Esophagus squamous epithelium (tissue), 5 donors: ENCODE measurements at places on chromosomes 12 and 14.

- no peak for DNase-seq
Observed at GRCh38 chr12:58920102-58920960, at the start of gene LRIG3. LRIG3 (minus strand) TSS chr12:58920504; CDS start chr12:58920235, 269 bp downstream.

GRCh38 chr12:6730169-6730568 lies 6.3 kb downstream of the COPS7A start:
- no peak for DNase-seq

- DNase-seq, result no peak
Observed at GRCh38 chr12:118126119-118126757, 9.7 kb upstream of the PEBP1 start.

DNA sequence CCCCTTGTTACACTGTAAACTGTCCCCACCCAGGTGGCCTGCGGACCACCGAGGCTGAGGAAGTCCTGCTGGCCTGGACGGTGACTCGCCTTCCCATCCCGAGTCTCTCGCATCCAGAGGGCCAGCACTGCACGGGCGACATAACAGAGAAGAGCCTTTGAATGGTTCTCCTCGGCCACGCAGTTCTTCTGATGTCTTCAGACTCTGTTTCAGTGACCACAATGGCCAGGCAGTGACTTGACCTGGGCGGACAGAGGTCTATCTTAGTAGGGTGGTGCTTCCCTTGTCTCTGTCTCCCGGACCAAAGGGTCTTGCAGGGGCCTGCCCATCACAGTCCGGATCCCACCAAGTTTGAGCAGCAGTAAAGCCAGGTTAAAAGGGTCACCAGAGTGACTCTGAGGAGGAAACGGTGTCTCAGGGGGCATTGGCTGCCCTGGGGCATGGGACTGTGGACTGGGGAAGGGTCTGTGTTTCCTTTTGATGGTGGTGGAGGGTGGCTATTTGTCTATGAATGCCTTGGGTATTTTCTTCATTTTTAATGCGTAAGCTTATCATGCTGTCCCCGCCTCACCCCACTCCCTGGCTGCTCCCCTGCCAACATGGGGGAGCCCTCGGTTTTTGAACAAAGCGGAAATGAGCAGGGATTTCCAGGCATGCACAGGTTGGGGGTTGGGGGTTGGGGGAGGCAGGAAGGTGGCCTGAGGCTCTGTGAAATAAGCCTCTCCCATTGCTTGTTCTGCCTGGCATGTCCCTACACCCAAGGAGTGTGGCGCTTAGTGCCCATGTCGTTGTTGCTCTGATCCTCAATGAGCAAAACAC lies 10.3 kb downstream of the KRT85 start:
- no peak for DNase-seq

DNA sequence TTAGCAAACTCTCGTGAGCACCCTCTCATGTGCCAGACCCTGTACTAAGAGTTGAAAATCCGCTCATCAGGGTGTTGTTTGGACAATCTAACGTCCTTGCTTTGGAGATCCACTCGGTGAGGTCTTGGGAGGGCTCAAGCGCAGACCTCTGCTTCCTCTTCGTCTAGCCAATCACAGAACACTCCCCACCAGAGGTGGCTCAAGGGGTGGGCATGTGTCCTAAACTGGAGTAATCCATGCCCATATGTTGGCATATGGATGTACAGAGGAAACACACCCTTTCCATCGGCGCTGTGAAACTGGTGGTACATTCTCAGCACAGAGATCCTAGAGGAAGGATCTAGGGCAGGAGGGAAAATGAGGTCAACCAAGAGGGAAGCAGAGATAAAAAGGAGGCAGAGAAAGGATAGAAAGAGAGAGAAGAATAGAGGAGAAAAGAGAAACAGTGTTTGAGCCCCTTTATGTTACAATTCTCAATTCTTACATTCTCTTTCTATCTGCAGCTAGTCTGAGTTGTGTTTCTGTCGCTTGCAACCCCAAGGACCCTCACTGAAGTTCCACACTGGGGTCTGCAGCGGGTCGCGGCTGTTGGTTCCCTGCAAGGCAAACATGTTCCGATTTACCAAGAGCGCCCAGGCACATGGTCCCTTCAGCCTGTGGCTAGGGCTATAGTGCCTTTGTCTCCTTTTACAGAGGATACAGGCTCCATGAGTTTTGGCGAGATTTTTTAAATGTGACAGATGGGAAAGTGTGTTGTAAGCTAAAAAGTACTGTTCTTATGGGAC lies 40.5 kb downstream of the DLK1 start:
- no peak for DNase-seq

GRCh38 chr14:85165094-85165493 lies 364.9 kb upstream of the FLRT2 start:
- no peak for DNase-seq

DNA sequence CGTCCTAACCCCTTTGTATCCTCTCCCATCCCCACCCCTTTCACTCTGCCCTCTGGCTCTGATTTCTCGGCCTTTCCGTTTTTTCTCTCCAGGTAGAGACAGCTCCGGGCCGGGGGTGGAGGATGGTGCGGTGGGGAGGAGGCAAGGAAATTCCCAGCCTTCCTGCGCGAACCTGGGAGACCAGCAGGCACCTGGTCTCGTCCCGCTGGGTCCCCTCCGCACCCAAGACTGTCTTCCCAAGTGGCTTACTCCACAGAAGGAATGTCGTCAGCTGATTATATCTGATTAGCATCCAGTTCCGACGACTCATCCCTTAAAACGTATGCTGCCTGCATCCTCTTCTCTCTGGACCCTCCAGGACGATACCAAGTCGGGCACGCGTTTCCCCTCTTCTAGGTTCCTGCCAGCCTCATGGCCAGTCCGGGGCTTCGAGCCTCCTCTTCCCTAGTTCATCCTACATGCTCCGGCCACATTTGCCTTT lies 42.2 kb upstream of the CAPRIN2 start:
- DNase-seq, result no peak

DNA sequence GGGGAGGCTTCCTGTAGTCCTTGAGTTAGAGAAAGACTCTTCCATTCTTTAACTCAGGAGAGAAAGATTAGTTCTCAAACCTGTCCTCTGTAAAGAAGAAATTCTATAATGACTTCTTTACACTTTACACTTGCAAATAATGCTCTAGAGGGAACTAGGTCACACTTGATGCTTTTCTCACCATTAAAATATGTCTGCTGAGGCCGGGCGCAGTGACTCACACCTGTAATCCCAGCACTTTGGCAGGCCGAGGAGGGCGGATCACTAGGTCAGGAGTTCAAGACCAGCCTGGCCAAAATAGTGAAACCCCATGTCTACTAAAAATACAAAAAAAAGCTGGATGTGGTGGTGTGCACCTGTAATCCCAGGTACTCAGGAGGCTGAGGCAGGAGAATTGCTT lies 6.3 kb downstream of the NTN4 start:
- no peak for DNase-seq

GRCh38 chr12:99759444-99759843 lies 111.9 kb downstream of the GARIN6 start:
- no peak for DNase-seq

DNA sequence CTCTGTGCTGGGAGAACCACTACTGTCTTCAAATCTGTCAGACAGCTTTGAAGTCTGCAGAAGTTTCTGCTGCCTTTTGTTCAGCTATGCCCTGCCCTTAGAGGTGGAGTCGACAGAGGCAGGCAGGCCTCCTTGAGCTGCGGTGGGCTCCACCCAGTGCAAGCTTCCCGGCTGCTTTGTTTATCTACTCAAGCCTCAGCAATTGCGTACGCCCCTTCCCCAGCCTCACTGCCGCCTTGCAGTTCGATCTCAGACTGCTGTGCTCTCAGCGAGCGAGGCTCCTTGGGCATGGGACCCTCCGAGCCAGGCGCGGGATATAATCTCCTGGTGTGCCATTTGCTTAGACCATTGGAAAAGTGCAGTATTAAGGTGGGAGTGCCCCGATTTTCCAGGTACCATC lies 25.1 kb upstream of the KLRB1 start:
- no peak for DNase-seq

- no peak for DNase-seq
Observed at GRCh38 chr12:2098852-2099251, 46.1 kb downstream of the CACNA1C start.

DNA sequence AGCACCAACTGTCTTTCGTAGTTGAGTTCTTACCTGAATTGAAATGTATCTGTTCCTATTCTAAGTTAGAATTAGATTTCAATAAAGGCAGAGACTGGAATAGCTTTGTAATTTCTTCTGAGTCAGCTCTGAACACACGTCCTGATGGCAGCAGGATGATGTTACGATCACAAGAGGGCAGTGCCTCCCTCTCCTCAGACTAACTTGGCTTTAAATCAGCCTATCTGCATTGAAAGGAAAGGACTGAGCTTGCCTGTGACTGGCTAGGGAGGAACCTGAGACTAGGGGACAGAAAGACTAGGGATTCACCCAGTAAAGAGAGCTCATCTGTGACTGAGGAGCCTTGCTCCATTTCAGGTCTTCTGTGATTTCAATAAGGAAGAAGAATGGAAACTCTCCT lies 323.7 kb upstream of the OR4E1 start:
- DNase-seq, result no peak

DNA sequence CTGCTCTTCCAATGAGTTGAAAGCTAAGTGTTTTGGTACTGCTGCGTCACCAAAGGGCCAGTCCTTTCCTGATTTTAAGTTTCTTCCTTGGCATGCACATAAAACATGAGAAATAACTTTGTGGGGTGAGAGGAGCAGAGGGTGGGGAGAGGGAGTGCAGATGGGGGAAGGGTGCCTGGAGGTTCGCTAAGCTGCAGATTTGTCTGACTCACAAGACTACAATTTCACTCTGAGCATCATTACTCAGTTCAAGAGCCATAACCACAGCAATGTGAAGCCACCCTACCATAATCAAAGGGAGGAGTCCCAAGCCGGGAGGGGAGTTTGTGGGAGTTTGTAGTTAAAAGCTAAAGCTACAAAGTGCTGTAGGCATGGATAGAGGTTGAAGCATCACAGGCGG lies 136.1 kb downstream of the ANO2 start:
- DNase-seq, result no peak

DNA sequence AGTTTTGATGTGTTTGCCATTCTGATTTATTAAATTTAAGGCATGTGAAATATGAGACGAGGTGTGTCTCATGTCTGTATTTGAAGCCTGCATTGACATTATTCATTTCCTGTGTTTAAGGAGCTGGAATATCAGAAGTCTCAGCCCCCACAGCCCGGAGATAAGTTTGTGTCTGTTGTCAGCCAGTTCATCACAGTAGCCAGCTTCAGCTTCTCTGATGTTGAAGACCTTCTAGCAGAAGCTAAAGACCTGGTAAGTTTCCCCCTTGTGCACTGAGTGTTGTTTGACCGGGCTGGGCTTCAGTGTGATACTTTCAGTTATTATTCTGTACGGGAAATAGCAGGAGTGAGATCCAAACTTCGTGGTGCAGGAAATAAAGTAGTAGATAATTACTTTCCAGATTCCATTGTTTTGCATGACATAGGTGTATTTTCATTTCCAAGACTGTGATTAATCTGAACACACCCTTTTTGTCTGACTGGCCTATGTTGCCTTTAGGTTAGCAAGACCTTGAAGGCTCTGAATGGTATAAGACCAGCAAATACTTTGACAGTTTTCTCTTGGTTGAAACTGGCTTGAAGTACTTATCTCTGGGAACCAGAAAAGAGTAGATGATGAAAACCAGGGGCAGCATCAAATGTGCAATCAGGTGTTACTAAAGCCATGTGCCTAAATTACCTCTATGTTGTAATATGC lies 101.5 kb downstream of the GPR135 start:
- DNase-seq, result no peak

GRCh38 chr12:1250641-1251040 lies 259.6 kb downstream of the ERC1 start:
- DNase-seq, result no peak

GRCh38 chr12:102638777-102639176 lies 158.4 kb upstream of the IGF1 start:
- DNase-seq, result no peak

DNA sequence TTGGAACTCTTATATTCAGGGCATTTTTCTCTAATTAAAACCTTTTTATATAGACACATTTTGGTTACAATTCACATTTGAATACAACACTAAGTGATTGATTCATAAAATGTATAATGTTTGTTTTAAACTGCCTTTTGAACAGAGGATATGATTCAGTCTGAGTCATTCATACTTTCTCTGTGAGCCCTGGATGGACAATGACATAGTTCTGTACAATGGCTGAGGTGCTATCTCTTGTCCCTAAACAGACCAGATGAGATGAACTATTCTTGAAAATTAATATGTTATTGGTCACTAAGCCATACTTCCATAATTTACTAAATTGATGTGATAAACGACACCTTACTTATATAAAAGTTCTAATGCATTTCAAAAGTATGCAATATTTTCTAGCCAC lies 199.7 kb upstream of the ATXN7L3B start:
- DNase-seq, result no peak
